ENCODE measurements at places on chromosomes 6 and 20.

DNA sequence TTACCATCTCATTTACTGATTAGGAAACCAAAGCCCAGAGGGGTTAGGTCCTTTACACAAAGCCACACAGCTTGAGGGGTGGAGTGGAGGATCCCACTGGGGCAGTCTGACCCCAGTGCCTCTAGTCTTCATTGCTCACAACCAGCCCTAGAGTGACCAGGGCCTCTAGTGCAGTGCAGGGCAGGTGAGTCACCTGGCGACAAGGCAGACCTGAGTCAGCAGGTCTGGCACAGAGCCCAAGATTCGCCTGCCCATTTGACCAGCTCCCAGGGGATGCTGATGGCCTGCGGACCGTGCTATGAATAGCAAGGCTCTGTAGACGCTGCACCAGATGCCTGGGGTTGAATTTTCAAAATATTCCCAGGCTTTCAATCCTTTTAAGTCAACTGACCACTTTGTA is 29.9 kb downstream of the CDH26 start:
- no peak for DNase-seq

DNA sequence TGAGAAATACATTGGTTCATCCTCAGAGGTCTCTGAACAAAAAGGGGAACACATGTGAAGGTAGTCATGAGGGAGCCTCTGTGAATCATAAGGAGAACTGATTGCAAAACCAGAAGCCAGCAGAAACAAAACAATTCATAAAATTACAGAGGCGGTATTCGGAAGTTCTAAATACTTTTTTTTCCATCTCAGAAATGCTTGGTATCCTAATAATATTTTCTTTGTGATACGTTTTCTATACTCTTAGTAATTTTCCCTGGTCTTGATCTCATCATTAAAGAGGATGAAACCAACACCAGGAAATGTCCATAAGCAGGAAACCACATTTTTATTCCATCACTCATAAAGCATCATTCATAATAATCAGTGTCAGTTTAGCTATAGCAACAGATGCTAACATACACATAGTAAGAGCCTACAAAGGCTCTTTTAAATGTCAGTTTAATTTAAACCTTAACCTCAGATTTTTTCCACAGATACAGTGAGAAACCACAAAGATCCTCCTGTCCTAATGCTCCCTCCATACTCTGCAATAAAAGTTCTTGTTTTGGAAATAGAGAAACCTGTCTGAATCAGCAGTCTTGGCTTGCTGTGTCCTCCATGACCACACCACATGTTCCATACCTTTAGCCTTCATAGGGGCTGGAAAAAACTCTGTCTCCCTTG is 29.2 kb downstream of the SGK1 start:
- DNase-seq: no peak

DNA sequence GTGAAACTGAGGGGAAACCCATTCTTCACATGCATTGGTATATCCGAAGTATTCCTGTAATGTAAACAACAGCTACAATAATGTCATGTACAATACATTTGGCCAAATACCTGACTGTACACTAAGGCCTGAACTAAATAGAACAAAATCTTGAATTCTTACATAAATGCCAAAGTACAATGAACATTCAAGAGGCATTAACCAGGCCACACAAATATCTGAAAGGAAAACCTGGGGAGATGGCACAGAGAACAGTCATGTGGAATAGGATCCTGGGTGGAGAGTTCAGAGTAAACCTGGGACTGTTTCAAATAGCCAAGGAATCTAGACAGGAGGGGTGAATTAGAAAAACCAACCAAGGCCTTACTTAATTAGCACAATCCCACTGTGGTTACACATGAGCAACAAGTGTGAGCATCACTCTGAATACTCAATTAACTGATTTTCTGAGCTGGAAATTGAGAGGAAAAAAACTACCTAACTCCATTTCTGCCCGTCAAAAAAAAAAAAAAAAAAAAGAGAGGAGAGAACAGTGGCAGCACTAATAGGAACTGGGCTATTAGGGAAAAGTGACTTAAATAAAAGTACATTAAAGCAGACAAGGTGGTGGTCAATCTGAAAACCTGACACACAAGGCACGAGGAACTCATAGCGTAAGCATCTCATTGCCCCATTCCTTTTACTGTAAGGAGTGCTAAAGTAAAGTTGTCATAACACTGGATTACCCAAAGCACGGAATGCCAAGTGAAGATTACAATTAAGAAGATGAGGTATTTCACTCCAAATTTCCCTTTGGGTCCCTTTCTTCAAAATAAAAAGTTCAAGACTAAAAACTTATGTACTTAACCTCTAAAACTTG is 10.9 kb downstream of the SNX5 start:
- no peak for DNase-seq

GRCh38 chr6:11922901-11923300 is 89.2 kb upstream of the HIVEP1 start:
- DNase-seq: no peak

- no peak for DNase-seq
These were observed 336.1 kb upstream of the POU3F2 start for GRCh38 chr6:98498144-98498775.

GRCh38 chr20:5003626-5004025 is 2.3 kb upstream of the SLC23A2 start:
- no peak for DNase-seq

DNA sequence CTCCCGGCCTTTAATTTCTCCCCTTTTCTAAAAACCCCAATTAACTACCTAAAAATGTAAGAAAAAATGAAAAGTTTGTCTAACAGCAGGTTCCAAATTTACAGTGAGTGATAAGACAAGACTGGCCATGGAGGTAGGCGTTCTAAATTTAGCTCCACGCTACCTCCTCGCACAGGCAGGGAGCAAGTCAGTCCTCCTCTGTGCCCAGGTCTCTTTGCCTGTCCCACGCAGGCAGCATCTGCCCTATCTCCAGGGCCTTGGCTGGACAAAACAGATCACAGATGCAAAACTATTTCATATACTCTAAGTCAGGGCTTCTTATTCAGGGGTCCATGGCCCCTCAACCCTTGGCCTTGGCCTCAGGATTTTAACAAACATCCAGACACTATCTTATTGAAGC is 98.0 kb upstream of the JARID2 start:
- no peak for DNase-seq

DNA sequence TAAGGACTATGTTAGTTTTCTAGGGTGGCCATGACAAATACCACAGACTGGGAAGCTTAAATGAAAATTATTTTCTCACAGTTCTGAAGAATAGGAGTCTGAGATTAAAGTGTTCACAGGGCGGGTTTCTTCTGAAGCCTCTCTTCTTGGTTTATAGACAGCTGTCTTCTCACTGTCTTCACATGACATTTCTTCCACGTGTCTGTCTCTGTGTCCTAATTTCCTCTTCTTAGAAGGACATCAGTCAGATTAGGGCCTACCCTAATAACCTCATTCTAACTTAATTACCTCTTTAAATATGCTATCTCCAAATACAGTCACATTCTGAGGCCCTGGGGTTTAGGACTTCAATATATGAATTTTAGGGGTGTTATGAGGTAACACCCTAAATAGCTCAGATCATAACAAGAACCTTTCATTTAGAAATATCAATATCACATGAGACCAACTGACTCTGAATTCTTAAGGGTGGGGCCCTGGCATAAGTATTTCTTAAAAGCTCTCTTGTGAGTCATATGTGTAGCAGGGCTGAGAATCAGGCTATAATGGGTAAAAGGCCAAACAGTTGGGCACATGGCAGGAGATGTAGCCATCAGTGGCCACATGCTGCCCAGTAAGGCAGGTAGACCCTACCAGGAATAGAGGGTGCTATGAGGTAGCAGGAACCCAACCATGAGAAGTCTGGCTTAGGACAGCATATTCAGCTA is 62.0 kb upstream of the TENT5A start:
- no peak for DNase-seq

DNA sequence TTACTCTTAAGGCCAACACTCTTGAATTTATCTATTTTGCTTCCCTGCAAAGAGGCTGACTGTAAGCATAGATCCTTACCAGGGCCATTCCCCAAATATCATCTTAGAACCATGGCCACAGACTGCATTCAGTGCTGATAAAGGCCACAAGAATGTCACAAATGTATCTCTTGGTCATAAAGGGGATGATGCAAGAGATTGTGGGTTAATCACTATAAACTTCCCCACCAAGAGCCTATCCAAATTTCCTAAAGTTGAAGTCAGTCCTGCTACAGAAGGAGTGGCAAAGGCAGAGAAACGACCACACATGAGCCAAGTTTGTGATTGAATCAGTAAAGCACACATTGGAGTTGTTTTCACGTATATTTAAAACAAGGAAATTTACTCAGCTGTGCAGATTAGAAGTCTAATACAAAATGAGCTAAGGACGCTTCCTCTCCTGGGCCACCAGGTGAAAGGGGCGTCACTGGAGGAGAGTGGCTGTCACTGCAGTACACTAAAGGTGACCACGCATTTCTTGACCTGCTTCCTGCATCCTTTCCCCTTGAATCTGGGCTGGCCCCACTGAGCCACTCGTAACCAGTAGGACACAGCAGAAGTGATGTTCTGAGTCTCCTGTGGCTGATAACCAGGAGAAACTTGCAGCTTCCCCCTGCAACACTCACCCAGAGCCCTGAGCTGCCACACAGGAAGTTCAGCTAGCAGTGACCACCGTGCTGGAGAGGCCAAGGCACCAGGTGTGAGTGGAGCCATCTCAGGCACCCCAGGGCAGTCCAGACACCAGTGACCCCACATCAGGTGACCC is 181.9 kb downstream of the SYNDIG1 start:
- DNase-seq: no peak

DNA sequence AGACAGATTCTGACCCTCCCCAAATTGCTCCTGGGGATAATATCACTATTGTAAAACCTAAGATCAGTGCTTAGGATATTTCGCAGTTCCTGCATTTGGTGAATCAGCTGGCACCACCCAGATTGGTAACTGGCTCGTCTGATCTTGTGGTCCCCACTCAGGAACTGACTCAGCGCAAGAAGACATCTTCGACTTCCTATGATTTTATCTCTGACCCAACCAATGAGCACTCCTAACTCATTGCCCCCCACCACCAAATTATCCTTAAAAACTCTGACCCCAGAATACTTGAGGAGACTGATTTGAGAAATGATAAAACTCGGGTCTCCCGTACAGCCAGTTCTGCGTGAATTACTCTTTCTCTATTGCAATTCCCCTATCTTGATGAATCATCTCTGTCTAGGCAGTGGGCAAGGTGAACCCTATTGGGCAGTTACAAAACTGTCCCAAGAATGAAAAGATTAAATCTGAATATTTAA is 55.7 kb upstream of the PRND start:
- DNase-seq: peak; percentile 28

DNA sequence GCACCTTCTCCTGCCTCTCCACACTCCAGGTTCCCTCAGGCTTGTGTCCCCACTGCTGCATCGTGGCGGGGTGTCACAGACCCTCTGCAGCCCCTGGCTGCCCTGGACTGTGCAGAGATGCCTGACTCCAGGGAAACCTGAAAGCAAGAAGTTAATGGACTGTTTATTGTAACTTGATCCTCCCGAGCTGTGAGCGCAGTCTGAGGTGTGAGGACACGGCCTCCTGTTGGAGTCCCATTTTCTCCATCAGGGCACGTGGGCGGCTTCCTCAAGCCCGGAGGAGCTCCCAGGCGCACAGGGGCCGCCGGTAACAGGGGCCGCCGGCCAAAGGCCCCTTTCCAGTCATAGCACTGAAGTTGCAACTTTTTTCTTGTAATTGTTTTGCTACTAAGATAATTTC is 16.9 kb downstream of the RBM38 start:
- no peak for DNase-seq

Measured in stimulated activated CD8-positive, alpha-beta memory T cell treated with anti-CD3 and anti-CD28 coated beads, Interleukin-4, amount 100 ng/mL, for 1 hour (primary cell).